ENCODE measurements at places on chromosomes 7 and 10. TPM values are rescaled to one million over a fixed set of nuclear protein-coding genes. Genes with fewer than 3 reads are reported as not detected.

GRCh38 chr10:633279-634245, 55.9 kb downstream of the DIP2C start:
- H3K4me1 ChIP-seq = no peaks in the 10 kb centered on the region
- no peak for DNase-seq
- peaks cover 12% of the 10 kb centered on the region for H3K36me3 ChIP-seq
- no peaks in the 10 kb centered on the region for H3K27me3 ChIP-seq
- H3K4me3 ChIP-seq = no peak overlapping the region

DNA sequence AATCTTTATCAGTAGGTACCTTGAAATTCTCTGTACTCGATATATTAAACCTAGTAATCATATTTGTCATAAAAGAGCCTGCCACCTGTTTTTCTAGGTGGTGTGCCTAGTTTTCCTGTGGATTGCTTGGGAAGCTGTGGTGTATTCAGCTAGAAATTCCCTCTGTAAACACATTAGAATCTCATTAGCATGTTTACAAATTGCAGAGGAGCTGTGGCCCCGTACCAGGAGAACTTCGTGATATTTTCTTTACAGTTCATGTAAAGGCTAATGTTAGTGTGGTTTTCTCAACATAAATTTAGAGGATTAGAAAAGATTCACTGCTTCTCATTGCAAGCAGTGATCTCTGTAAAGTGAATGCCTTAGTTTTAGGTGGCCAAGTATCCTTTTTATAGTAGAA, 144.7 kb downstream of the CCSER2 start:
- no peaks in the 10 kb centered on the region for H3K4me1 ChIP-seq
- DNase-seq = no peak
- H3K4me3 ChIP-seq = no peak overlapping the region
- no peak overlapping the region for H3K27ac ChIP-seq

GRCh38 chr7:141563956-141564623, 12.9 kb downstream of the AGK start:
- no peaks in the 10 kb centered on the region for H3K4me1 ChIP-seq
- H3K36me3 ChIP-seq = peaks cover 34% of the 10 kb centered on the region
- H3K27me3 ChIP-seq = no peaks in the 10 kb centered on the region

TET1 gene
- 3.2 TPM for polyA plus RNA-seq

All from large intestine (tissue), 12 donors.